ENCODE measurements at places on chromosomes 3 and 15.
A peak's percentile ranks its signal among the peaks of the same experiment; 100 is the strongest.

DNA sequence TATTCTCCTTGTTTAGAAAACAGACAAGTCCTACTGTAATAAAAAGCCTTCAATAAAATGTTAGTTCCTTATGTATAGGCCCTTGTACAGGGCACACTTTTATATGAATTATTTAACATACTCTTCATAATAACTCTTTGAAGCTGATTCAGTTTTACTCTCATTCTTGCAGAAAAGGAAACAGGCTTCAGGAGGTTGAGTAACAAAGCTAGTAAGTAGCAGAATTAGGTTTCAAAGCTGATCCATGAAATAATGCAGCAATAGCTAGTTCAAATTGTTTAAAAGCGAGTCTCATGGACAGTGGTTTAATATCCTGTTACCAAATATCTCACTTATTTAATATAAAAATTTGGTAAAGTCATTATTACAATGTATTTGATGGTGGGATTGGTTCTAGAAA lies 25.0 kb downstream of the TCF12 start:
- DNase-seq, result no peak

DNA sequence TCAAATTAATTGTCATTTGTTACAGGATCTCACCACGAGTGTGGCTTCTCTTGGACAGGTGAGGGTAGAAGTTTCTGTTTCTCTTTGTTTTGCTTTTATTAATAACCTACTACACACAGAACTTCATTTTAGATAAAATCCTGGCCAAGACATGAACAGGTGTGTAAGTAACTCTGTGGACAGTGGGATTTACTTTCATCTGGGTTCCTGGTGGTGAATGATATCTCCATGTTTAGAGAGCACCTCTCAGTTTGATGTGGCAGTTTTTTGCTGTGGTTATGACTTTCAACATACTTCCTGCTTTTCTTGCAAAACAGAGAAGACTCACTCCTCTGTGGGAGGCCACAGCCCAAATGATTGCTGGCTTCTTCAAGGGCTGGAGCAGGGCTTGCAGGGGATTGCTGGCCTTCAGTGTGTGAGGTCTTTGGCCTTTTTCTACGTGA lies 71.1 kb upstream of the XCR1 start:
- DNase-seq, result peak; percentile 96

DNA sequence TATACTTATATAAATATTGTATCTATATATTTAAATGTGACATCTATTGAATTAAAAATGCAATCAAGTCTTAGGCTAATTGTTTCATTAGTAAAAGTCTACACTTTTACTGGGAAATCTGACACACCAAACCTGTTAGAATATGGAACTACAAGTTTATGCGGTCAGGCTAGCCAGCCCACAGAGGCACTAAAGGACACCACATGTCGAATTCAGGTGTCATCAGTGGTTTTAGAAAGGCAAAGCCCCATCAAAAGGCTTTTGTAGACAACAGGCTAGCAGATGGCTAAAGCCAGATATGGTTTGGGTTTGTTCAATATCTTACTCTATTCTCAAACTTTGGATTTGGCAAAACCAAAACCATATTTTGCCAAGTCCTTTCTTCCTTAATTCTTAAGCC lies 411.0 kb downstream of the MECOM start:
- no peak for DNase-seq

GRCh38 chr3:123627673-123628670 lies 43.1 kb upstream of the HACD2 start:
- DNase-seq, result no peak

- DNase-seq, result no peak
Measured at GRCh38 chr15:80639168-80639555, 55.9 kb upstream of the ABHD17C start.

DNA sequence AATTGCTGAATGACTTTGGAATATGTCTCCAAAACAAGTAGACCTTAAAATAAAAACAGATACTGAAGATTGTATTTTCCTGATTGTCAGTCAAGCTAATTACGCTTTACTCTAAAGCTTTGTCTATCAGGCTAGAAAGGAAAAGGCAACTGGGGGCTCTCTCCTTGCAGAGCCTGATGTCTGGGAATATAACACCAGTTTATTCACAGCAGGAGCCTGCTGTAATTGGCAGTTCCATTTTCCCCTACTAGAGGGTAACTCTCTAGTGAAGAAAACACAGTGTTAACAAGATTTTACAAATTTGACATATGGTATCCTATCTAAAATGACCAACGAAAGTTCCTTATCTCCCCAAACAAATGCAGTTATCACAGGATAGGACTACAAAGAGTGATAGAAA lies 158.8 kb downstream of the PDZRN3 start:
- DNase-seq, result no peak

- DNase-seq, result no peak
Measured at GRCh38 chr3:133910422-133910821, 14.7 kb upstream of the RAB6B start.

GRCh38 chr3:129525341-129525968 lies 3.0 kb upstream of the RHO start:
- DNase-seq, result no peak

DNA sequence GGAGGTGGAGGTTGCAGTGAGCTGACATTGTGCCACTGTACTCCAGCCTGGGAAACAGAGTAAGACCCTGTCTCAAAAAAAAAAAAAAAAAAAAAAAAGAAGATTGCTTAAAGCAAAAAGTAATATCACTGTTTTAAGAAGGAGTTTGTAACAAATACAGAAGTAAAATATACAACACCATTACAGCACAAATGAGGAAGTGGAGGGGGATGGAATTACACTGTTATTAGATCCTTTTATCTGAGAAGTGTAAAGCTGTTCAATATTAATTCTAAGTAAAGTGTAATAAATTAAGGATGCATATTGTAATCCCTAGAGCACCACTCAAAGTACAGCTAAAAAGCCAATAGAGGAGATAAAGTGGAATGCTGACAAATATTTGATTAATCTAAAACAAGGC lies 47.0 kb upstream of the SNRPA1 start:
- DNase-seq, result no peak

DNA sequence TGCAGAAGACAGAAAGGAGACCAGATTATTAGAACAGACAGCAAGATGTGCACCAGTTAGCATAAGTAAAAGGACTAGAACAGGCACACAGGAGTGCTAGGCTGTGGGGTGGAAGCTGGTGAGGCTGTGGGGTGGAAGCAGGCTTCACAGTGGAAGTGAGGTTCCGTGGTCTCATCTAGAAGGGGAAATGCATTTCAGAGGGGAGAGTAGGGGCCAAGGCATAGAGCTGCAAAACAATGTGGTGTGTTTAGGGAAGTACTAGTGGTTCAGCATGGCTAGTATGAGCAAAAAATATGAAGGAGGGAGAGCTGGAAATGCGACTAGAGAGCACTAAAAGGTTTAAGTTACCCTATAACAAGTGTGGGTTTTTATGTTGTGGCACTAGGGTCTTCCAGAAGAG lies 6.5 kb downstream of the POPDC2 start:
- no peak for DNase-seq

DNA sequence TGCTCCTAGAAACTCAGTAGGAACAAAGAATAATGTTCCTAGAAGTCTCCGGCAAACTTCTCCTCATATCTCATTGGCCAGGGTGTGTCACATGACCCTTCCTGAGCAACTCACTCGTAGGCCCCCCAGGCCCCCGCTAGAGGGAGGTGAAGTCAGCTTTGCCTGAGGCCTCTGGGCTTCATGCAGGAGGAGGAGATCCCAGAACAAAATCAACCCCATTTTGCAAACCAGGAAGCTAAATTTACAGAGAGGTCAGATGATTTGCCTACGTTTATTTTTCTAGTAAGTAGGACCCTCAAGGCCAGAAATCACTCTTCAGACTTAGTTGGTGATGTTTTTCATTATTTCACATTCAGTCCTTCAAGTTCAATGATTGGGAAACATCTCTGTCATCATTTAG lies 99.1 kb downstream of the SSR3 start:
- no peak for DNase-seq

GRCh38 chr15:78239811-78240210 lies 5.4 kb upstream of the ACSBG1 start:
- no peak for DNase-seq

DNA sequence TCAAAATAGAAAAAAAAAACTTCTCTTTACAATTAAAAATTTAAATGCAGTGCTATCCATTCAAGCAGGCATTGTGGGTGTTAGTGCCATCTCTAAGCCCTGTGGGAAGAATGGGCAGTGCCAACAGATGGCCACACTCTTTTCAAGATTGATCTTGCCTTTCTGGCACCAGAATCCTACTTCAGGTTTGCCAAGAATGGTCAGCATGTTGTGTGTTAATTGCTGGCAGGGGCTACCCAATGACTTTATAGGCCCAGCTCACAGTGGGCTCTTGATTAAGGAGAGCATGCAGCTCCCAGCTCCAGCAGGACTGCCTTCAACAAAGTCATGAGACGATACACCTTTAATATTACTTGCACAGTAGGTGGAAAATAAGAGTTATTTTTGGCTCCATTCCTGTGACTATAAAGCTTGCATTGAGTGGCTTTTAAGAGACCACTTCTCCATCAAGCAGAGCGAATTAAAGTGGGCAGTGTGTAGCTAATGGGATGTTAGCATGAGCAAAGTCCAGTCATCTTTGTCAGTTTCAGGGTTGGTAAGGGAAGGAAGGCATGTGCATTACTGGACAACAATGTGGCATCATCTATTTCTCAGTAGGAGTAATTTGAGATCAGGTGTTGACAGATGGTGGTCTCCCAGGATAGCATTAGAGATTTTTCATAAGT lies 476.8 kb downstream of the C3orf38 start:
- DNase-seq, result no peak

- DNase-seq, result no peak
Measured at GRCh38 chr3:79111375-79112052, 656.3 kb downstream of the ROBO1 start.

DNA sequence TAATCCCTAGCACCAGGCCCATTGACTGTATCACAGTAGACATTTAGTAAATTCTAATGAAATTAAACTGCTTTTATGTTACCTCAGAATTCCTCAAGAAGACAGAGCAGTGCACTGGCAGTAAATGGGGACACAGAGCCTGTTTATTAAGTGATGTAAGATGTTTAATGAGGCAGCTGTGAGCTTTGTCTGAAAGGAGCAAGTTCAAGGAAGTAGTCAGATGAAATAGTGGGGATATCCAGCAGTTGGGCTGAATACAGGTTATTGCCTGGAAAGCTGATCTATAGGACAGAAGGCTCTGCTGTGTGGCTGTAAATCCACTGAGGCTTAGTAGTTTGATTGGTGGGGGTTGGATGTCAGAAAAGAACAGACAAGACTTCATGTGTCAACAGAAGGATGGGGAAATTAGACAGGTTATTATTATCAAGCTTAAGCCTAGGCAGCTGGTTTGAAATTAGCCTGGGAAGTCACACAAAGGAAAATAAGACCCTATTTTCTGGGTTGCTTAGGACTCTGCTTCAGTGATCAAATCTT lies 62.2 kb downstream of the PFN2 start:
- no peak for DNase-seq

- DNase-seq, result peak; percentile 32
Measured at GRCh38 chr3:72821161-72821781, 27.0 kb downstream of the SHQ1 start.

GRCh38 chr15:38171973-38172372 lies 80.7 kb upstream of the SPRED1 start:
- DNase-seq, result no peak

GRCh38 chr3:47079432-47079831 lies 84.5 kb downstream of the SETD2 start:
- DNase-seq, result no peak

- no peak for DNase-seq
Measured at GRCh38 chr3:193982258-193982659, 153.7 kb upstream of the HES1 start.

DNA sequence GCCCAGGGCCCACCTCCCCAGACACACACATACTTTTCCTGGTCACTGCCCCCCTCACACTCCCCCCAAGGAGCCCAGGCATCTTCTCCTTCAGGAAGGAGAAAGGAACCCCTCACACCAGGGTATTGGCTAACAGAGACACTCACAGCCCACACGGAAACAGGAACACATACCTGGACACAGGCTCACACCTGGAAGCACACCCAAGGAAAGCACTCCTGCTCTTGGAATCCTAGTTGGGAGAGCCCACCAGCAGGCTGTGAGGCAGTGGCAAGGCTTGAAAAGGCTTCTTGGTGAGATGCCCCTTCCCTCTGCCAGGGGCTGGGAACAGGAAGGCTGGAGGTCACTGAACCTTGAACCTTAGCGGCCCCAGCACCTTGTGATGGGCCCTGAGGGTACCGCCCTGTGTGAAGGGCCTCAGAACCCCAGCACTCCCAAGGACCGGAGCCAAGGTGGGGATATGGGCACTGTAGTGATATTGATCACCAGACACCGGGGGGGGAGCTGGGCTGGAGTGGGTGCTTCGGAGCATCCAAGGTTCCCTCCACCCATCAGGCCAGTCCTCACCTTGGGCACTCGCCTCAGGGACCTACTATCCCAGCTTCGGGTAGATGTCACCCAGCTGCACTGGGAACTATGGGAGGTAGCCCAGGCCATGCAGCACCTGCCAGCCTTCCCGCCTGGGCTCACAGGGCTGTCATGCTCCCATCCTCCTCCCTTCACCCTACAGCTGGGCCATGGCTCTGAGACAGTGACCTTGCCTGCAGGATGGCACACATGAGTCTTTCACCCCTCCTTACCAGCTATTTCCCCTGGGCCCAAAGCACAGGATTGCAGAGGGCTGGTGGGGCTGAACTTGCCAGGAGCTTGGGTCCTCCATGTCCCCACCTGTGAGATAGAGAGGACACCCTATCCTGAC lies 16.4 kb downstream of the MYL3 start:
- no peak for DNase-seq

DNA sequence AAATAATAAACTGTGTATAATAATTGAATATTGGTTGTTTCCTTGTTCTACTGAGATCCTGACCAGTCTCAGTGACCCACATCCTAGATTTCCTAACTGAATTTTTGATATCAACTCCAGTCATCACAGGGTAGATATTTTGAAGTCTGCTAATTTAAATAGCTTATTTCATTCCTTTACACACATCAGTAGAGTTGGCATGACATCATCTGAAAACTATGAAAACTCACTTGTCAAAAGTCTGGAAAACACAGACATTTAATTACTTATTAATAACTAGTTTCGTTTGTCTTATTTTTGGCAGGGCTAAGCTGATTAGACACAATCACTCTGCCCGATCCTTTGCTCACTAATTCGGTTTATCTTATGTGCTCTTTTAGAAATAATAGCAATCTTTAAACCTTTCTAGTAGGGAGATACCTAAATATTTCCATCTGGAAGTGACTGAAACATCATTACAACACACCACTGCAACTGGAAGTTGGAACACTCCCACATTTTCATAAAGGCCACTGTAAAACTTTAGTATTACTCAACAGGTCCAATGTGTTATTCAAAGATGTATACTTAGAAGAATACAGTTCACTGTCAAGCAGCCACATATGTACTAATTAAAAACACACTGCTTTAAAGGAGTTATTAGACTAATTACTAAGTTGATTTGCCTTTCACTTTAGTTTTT lies 198.4 kb upstream of the ZNF717 start:
- DNase-seq, result no peak

Data from HL-60 (cell line).